ENCODE measurements at places on chromosomes 3 and 15.

GRCh38 chr3:165835431-165835830 is 1.8 kb downstream of the BCHE start:
- DNase-seq = no peak

- DNase-seq = peak; percentile 76
These were observed at the start of gene DLG1 for GRCh38 chr3:197298341-197298944. TSS of gene DLG1 (minus strand) at chr3:197298612. CDS start at chr3:197297204, 1,408 bp downstream.

GRCh38 chr3:38030126-38031021 is 932 bp upstream of the PLCD1 start:
- no peak for DNase-seq

- no peak for DNase-seq
These were observed 12.7 kb downstream of the KLF15 start for GRCh38 chr3:126344380-126345041.

Measured in effector memory CD4-positive, alpha-beta T cell (primary cell).